ENCODE measurements at places on chromosomes 12 and 14.
A peak's percentile ranks its signal among the peaks of the same experiment; 100 is the strongest.

GRCh38 chr14:91063119-91063518 lies 2.7 kb upstream of the RPS6KA5 start:
- DNase-seq = no peak

GRCh38 chr12:10635306-10635705 lies 21.9 kb upstream of the MAGOHB start:
- DNase-seq = no peak

DNA sequence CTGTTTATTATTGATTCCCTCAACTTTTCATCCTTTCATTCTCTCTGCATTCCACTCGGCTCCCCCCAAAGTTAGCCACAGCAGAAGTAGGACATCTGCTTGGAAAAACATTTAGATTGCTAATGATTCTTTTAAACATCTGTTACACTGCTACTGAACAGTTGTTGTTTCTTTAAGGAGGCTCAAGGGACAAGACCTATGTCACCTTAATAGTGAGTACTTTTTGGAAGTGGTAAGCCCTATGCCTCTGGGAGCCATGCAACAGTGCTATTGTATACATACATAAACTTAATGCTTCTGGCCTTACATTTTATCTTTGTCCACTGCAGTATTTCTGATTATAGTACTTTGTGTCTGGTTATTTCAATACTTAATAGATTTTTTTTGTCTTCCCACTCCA lies 628.2 kb upstream of the FOXG1 start:
- DNase-seq = no peak

GRCh38 chr14:22598896-22599244 lies 770 bp downstream of the ABHD4 start:
- DNase-seq = no peak

DNA sequence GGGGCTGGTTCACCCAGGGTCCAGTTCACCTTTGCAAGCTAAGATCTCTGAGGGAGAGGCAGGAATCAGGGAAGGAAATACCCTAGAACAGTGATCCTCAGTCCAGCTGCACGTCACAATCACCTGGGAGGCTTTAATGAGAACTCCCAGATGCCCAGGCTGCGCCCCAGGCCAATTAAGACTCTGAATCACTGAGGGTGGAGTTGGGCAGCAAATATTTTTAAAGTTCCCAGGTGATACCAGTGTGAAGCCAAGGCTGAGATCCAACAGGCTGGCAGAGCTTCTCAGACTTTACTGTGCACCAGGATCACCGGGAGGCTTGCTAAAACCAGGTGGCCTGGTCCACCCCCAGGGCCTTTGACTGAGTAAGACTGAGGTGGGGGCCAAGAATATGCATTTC lies 23.8 kb downstream of the MYL2 start:
- no peak for DNase-seq

DNA sequence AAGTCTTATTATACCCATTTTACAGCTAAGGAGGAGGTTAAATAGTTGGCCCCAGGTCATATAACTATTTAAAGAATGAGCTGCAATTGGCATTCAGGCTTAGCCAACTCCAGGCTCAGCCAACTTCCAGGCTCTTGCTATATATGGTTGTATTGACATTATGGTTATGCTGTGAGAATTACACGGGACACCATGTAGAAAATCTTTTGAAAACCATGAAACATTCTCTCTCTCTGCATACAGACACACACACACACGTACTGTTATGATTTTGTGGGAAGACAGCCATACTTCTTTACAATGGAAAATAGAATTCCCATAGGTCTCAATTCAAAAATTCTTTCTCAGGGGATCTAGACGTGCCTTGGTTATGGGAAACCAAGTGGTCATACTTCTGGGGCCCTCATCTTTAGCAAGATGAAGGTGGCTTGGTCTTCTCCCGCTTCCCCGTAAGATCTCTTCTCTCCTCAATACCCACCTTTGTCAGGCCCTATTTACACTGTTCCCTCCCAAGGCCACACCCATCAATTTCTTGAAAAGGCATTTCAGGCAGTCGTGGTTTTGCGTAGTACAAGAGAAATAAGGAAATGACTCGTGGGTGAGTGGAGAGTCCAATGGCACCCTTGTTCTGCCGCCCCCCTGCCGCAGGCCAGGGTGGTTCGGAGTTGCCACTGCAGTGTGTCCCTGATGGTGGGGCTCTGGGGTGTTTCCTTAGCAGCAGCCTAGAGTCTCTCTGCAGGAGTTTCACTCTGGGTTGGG lies 10.0 kb upstream of the GPRC5A start:
- DNase-seq = no peak

GRCh38 chr12:111642681-111643426 lies 42.9 kb downstream of the BRAP start:
- no peak for DNase-seq

DNA sequence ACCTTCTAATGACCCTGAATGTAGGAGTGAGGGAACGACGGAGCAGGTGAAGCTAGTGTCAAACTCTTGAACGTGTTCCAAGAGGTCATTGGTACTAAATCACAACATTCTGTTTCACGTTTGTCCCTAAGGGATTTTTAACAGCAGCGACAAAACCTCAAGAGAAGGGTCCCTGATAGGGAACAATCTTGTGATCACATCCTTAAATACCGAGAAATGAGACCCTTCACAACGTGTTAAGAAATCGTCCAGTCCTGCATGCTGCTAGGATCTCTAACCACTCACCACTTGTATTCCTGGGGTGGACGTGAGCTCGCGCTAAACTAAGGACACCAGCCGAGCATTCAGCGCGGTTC lies 134.1 kb upstream of the KRAS start:
- no peak for DNase-seq

GRCh38 chr12:71430756-71431155 lies 8.8 kb upstream of the LGR5 start:
- DNase-seq = no peak

- DNase-seq = no peak
Observed at GRCh38 chr12:108589028-108589839, 8.7 kb downstream of the TMEM119 start.

DNA sequence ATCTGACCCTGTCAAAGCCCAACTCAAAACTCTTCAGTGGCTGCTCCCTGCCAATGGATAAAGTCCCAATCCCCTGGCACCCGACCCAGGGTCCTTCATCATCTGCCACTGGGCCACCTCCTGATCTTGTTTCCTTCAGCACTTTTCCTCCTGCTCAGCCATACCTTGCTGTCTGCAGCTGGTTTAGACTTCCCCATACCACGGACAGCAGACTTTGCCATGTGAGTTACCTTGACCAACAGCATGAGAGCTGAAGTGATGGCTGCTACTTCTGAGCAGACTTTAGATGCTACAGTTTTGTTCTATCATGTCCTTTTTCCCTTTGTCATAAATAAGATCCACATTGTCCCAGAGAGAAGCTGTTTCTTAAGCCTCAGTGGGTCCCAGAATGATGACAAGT lies 33.3 kb upstream of the STON2 start:
- no peak for DNase-seq

DNA sequence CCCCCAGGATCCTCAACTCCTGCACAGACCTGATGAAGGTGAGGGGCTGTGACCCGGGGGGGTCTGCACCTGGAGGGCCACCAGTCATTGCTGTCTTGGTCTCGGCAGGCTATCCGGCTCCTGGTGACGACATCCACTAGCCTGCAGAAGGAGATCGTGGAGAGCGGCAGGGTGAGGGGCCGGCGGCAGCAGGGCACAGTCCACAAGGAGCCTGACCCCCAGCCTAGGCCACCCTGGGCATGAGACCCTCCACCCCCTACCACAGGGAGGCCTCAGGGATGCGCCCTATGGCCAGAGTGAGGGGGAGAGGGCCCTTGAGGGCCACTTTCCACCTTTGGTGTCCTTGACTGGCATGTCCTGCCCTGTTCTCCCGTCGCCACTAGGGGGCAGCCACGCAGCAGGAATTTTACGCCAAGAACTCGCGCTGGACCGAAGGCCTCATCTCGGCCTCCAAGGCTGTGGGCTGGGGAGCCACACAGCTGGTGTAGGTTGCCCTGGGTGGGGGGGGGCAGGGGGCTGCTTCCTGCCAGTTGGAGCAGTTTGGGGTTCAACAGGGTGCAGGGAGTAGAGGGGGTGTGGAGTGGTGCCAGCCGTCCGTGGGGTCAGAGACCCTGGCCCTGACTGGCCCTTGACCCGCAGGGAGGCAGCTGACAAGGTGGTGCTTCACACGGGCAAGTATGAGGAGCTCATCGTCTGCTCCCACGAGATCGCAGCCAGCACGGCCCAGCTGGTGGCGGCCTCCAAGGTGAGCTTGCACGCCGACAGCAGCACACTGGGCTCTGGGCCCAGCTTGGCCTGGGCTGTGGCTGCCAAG lies 25.0 kb downstream of the HIP1R start:
- DNase-seq = peak; percentile 81

DNA sequence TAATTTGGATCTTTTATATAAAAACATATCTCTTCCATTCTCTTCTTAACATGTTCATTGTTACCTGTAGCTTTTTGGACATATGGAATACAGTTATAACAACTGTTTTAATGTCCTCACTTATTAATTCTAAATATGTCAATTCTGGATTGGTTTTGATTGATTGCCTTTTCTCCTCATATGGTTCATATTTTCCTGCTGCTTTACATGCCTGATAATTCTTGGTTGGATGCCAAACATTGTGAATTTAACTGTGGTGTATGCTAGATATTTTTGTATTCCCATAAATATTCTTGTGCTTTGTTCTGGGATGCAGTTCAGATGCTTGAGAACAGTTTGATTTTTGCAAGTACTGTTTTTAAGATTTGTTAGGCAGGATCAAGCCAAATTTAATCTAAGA lies 10.8 kb downstream of the C14orf132 start:
- DNase-seq = no peak

GRCh38 chr12:49332441-49332861 lies 4.5 kb downstream of the C1QL4 start:
- DNase-seq = no peak

DNA sequence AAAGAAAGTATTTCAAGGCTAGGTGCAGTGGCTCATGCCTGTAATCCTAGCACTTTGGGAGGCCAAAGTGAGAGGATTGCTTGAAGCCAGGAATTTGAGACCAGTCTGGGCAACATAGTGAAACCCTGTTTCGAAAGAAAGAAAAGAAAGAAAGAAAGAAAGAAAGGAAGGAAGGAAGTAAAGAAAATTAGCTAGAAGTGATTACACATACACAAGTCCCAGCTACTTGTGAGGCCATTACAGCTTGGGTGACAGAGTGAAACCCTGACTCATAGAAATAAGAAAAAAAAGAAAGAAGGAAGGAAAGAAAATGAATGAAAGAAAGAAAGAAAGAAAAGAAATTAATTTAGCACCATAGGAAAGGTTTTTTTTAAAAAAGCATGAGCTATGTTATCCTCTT lies 33.3 kb upstream of the PPP1CC start:
- DNase-seq = no peak

DNA sequence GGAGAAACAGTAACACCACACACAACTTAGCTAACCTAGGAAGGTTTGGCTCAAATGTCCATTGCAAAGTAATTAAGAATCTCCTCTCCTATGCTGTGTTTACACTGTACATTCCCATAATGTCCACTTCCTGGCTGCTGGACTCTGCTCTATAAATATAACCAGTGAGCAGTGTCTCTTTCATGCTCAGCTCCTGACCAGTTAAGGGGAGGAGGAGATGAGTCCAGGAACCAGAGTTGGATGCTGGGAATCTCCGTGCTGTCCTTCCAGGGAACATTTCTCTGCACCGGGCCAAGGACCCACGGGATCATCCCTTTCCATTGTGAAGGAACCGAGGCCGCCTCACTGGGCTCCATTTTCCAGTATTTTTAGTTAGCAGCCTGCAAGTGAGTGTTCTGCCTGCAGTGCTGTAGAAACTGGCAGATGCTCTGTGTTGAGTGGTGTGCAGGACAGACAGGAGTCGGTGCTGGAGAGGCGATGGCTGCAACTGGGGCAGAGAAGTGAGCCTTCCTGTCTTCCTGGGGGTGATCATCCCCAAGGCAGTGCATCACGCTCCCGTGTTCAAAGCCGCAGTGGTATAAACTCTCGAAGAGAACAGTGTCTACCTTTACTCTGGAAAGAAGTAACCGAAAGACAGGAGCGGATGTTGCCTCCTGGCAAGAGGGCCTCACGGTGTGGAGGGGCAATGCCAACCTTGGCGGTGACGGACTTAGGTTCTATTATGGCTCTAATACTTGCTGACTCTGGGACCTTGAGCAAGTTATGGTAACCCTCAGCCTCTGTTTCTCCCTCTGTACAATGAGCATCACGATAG lies 195.5 kb downstream of the CACNA1C start:
- DNase-seq = no peak

- DNase-seq = no peak
Observed at GRCh38 chr12:44961887-44962286, 85.8 kb upstream of the NELL2 start.

GRCh38 chr12:1881936-1882335 lies 36.5 kb downstream of the CACNA2D4 start:
- no peak for DNase-seq

GRCh38 chr12:20852649-20853048 lies 42.1 kb downstream of the SLCO1B3 start:
- no peak for DNase-seq

- DNase-seq = no peak
Observed at GRCh38 chr12:61667676-61668075, 592.5 kb upstream of the USP15 start.

GRCh38 chr12:106358396-106359241 lies 1.1 kb downstream of the POLR3B start:
- no peak for DNase-seq

DNA sequence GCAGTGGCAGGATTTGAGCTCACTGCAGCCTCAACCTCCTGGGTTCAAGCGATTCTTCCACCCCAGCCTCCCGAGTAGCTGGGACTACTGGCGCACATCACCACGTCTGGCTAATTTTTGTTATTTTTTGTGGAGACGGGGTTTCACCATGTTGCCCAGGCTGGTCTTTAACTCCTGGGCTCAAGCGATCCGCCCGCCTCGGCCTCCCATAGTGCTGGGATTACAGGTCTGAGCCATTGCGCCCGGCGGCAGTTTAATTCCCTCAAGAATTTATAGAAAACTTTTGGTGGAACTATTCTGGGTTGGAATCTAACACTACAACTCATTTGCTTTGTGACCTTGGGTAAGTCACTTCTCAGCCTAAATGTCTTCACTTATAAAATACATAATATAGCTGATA lies 1.8 kb upstream of the SP1 start:
- DNase-seq = no peak

- peak; percentile 79 for DNase-seq
Observed at GRCh38 chr12:54398995-54399793, 14.7 kb upstream of the ZNF385A start.

- DNase-seq = no peak
Observed at GRCh38 chr14:24074625-24075484, 3.5 kb downstream of the CPNE6 start.

- no peak for DNase-seq
Observed at GRCh38 chr12:43436597-43436996, 115.4 kb downstream of the ADAMTS20 start.

DNA sequence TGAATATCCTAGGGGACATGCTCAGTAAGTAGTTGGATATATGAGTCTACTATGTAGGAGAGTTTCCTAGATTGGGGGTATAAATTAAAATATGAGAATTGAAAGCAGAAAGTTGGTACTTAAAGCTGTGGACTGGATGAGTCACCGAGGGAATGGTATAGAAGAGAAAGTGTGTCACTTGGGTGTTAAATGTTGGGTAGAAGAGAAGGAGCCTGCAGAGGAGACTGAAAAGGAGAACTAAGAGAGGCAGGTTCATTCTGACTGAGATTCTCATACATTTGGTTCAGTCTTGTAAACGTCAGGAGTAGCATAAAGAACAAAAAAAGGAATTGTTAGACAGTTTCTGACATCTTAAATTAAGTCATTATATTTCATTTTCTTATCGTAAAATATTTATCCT lies 19.9 kb downstream of the LRRC9 start:
- no peak for DNase-seq
